Astrocyte of the hippocampus (primary cell): ENCODE measurements at places on chromosomes 5 and 9.

DNA sequence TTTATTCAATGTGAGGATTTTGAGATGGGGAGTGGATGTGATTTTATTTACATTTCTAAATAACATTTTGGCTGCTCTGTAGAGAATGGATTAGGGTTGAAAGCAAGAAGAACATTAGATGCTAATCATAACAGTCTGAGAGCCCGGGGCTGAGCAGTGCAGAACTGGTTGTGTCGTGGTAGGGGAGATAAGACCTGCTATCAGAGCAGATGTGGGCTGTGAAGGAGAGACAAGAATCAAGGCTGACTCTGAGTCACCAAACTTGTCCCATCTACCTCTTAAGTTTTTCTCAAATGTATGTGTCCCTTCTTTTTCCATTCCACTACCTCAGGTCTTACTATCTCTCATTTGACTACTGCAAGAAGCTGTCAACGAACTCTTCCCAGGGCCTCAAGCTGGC is 35.4 kb upstream of the SLC28A3 start:
- no peak for DNase-seq

GRCh38 chr5:1503241-1504068 is 20.3 kb downstream of the LPCAT1 start:
- peak; percentile 26 for DNase-seq

GRCh38 chr9:121729769-121730562 is 78.5 kb downstream of the DAB2IP start:
- no peak for DNase-seq

DNA sequence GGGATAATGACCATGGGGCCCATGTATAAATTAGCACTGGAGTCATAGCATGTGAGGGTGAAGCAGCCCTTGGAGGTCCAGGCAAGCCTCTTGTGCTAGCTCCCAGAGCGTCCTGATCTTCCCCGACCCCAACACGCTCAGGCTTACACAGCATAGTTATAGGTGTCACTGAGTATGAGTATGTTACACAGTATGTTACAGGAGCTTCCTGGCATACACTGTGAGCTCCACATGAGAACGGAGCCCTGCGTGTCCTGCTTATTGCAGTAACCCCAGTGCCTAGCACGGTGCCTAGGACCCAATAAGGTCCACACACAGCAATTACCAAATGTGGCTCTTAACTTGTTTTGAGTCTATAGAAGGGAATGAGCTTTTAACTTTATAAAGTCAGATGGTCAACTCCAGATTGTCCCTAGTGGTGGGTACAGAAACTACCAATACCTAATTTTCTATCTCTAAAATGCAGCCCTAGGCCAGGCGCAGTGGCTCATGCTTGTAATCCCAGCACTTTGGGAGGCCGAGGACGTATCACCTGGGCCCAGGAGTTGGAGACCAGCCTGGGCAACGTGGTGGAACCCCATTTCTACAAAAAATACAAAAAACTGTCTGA is 64.1 kb downstream of the PLAC8L1 start:
- DNase-seq, result no peak

DNA sequence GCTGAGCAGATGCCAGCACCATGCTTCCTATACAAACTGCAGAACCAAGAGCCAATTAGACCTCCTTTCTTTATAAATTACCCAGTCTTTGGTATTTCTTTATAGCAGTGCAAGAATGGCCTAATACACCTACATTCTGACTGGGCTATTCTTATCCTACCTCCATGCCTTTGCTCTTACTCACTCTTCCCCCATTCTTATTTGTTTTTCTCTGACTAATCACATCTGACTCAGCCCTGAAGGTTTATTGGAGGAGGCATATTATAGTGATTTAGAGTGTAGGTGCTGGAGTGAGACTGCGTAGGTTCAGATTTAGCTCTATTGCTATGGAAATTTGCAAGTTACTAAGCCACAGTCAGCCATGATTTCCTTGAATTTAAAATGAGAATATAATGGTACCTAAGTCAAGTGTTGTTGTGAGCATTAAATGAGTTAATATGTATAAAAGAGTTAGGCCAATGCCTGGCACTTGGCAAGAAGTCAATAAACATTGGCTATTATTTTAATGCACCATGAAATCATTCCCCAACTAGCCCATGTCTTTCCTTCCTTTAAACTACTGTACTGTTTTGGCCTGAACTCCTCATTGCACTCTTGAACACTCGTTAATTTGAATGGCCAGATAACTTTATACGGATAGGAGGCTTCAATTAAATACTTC is 531.2 kb upstream of the ZNF608 start:
- peak; percentile 90 for DNase-seq

- no peak for DNase-seq
Observed at GRCh38 chr5:51027271-51027670, 356.0 kb upstream of the ISL1 start.

- no peak for DNase-seq
Observed at GRCh38 chr9:20083390-20083789, 294.6 kb upstream of the SLC24A2 start.

- DNase-seq, result peak; percentile 14
Observed at GRCh38 chr5:82163452-82164175, 114.5 kb downstream of the RPS23 start.

GRCh38 chr5:2906302-2907090 is 155.0 kb upstream of the IRX2 start:
- no peak for DNase-seq

DNA sequence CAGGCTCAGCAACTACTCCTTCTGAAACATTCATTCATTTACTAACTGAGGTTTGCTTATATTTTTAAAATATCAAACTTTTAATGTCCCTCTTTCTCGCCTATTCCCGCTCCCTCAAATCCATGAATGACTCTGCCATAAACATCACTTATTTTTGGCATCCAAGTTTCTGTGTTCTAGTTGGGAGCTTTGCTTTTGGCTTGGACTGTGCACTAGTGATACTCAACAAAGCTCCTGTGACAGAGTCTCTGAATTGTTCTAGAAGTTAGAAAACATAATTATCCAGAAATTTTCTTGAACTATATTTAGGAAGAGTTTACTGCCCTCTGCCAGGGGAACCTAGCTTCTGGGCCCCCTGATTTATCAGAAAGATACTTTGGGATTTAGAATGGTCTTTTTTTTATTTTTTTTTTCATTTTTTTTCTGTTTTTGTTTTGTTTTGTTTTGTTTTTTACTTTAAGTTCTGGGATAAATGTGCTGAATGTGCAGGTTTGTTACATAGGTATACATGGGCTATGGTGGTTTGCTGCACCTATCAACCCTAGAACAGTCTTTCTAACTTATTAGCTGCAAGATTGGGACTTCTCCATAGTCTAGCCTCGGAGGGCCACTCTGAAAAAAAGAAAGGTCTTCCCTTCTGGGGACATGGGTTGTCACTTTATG is 64.7 kb upstream of the PTGER4 start:
- no peak for DNase-seq

DNA sequence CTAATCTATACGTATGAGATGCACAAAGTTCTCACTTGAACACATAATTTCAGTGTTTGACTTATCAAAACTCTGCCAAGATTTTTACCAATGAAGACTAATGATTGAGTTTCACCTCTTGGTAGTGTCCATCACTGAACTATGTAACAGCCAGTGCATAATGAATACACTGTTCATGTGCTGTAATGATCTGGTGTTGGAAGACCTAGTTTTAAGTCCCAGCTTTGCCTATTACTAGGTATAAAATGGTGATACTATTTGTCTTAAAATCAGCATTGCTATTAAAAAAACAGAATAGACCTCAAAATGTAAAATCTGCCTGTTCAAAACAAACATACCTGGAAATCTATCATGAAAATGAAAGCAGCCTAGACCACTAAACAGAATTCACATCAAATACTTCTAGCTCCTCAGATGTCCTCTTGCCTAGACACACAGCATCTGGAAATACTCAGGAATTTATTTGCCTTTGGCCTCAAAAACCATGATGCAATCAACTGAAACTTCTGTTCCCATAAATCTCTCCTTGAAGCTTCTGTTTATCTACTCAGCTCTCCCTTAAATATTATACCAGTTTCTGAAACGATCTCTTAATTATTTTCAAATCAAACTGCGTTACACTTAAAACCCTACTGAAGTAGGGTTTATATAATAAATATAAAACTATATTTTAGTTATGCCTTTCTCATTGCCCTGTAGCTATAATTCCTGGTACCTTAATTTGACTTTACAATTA is 38.1 kb downstream of the MRPS27 start:
- peak; percentile 40 for DNase-seq

DNA sequence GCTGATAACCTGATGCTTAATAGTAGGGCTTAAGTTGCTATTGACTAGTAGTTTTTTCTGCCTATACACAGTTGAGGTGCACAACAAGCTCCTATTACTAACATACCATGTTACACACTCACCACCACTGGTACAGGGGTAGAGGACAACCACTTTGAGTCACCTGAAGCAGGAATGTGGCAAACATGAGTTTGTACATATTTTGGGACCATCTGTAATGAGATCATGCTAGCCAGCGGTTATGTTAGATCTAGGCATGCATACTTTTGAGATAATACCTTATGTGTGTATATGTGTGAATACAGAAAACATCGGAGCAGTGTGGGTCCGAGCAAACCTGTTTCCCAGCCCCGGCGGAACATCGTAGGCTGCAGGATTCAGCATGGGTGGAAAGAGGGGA is 72.8 kb upstream of the NXNL2 start:
- peak; percentile 63 for DNase-seq

DNA sequence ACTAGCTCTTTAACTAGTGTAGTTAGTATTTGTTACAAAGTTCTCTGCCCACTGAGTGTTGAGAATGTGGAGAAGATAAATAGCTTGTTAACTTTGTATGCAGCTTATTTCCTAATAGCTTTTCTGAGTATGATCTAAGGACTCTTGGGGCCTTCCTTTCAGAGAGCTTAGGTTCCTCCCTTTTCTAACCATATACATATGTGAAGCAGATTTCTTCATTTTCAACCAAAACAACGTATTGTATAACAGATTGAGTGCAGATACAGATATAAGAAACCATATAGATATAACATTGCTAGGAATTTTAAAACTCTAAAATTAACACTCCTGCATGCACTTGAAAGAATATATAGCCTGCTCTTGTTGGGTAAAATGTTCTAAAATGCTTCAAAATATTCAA is 70.4 kb downstream of the SCAMP1 start:
- no peak for DNase-seq
